ENCODE measurements at places on chromosomes 2 and 18.
A peak's percentile ranks its signal among the peaks of the same experiment; 100 is the strongest.

GRCh38 chr2:146579147-146579930 is 1265.5 kb upstream of the ACVR2A start:
- no peak for DNase-seq

DNA sequence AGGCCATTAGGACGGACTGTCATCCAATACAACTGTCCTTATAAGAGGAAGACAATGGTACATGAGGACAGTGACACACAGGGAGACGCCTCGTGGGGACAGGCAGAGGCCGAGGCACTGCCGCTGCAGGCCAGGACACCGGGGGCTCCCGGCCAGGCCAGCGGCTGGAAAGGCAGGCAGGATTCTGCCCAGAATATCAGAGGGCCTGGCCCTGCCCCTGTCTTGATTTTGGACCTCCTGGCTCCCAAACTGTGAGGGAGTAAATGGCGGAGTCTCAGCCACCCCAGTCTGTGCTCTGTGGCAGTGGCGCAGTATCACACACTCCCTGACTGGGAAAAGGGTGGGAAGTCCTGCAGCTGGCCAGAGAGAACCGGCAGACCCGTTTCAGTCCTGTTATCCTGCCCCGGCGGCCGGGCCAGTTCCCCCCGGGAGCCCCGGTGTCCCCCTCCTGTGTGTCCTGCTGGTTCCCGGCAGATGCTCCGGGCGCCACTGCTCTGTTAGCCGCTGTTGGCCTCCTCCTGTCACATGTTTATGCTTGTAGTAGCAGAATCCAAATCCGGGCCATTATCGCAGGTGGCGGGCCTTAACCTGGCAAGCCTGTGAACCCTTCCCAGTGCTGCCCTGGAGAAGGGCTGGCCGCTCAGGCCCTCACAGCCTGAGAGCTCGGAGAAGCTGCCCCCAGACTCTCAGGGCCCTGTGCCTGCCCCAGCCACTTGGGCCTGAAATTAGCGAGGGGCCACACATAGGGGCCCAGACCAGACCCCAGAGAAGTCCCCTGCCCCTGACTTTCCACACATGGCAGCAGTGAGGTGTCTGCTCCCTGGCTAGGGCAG is 31.4 kb upstream of the TAF1B start:
- no peak for DNase-seq

GRCh38 chr2:144890828-144891227 is 370.9 kb upstream of the ZEB2 start:
- no peak for DNase-seq

DNA sequence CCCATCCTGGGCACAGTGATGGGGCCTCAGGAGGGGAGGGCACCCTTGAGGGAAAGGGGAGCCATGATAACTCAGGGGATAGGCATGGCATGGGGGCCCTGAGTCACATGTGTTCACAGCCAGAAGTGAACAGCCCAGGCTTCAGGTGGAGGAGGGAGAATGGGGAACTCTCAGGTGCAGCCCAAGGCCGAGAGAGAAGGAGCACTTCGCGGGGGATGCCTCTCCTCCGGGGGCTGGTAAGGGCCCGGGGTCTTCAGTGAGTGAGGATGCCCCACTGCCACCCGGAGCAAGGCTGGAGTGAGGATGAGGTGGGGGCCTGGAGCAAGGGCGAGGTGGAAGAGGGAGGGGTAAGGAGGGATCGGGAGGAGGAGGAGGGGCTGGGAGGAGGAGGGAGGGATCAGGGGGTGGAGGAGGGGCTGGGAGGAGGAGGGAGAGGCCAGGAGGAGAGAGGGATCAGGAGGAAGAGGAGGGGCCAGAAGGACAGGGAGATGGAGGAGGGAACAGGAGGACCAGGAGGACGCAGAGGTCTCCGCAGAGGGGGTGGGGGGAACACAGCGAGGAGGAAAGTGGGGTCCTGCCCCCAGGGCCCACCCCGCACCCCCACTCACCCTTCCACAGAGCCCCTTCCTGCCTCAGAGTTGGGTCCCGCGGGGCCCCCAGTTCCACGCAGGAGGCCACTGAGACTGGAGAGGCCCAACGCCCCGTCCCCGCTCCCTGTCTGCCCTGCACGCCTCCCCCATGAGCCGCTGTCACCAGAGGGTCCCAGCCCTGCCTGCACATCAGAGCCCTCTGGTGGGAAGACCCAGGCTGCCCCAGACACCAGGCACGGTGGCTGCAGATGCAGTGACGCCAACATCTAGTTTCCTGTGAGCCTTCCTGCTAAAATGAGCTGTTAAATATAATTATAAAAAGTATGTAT is 42.8 kb downstream of the RAMP1 start:
- peak; percentile 52 for DNase-seq

GRCh38 chr2:126850940-126851339 is 47.8 kb upstream of the TEX51 start:
- DNase-seq, result no peak

- DNase-seq, result no peak
These were observed 23.7 kb upstream of the ROCK2 start for GRCh38 chr2:11368059-11368572.

DNA sequence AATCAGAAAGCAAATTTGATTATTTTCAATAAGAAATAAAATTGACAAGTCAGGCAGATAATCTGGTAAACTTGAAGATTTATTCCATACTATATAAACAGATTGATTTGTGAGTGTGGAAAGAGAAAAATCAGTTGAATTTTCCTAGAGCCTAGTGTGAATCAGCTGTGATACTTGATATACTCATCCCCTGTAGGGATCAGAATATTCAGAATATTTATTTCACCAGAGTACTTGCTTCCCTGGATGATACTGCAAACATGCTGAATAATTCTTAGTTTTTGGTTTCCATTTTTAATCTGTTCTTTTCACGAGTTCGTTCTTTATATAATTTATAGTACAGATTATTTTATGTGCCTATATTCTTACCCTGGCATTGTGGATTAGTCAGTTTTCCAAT is 142.8 kb downstream of the GALNT3 start:
- no peak for DNase-seq

- no peak for DNase-seq
These were observed 361 bp upstream of the HAT1 start for GRCh38 chr2:171921970-171922229.

- no peak for DNase-seq
These were observed 12.8 kb upstream of the GALNT5 start for GRCh38 chr2:157244691-157245090.

- DNase-seq, result no peak
These were observed 32.3 kb downstream of the CHN1 start for GRCh38 chr2:174972924-174973323.

Measured in upper lobe of right lung (tissue), 1 donor.